RPMI7951 (cell line): ENCODE measurements at places on chromosomes 6 and 20. TPM values are rescaled to one million over a fixed set of nuclear protein-coding genes. Genes with fewer than 3 reads are reported as not detected.

- no peak for DNase-seq
Observed at GRCh38 chr20:37296371-37296770, 6.9 kb downstream of the MANBAL start.

DNA sequence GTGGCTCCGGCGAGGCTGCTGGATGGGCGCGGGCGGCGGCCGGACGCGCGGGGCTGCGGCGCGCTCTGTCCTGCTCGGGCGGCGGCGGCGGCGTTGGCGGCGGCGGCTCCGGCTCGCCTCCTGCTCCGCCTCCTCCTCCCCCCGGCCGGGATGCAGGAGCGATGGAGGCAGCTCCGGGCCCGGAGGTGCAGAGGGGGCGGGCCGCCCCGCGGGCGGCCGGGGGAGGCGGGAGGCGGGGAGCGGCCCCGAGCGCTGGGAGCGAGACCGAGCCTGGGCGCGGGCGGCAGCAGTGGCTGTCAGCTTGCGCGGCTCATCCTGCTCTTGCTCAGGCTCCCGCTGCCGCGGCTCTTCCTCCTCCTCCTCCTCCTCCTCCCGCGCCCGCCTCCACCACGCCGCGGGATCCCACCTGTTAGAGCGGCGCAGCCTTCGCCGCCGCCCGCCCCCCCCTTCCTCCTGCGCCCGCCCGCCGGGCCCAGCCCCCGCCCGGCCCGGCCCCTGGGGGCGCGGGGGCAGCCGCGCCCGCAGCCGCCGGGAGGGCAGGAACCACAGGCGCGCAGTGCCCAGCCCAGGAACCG lies at the start of gene NOL4L:
Gene NOL4L (minus strand): TSS at position 323 of the 575 bp plus-strand sequence. CDS start 443 bp downstream, outside the sequence.
- peak; percentile 28 for DNase-seq

- DNase-seq, result peak; percentile 34
Observed at GRCh38 chr20:49446808-49447207, 35.7 kb downstream of the KCNB1 start.

GRCh38 chr20:10508468-10509251 lies 73.6 kb downstream of the SLX4IP start:
- DNase-seq, result peak; percentile 64

- no peak for DNase-seq
Observed at GRCh38 chr20:37827605-37828004, 75.3 kb upstream of the VSTM2L start.

GRCh38 chr6:33128318-33128717 lies 52.5 kb downstream of the HLA-DPB1 start:
- DNase-seq, result no peak

GRCh38 chr6:36642913-36643817 lies 35.3 kb upstream of the CDKN1A start:
- peak; percentile 89 for DNase-seq

- no peak for DNase-seq
Observed at GRCh38 chr6:158624684-158625682, 19.6 kb downstream of the DYNLT1 start.

DNA sequence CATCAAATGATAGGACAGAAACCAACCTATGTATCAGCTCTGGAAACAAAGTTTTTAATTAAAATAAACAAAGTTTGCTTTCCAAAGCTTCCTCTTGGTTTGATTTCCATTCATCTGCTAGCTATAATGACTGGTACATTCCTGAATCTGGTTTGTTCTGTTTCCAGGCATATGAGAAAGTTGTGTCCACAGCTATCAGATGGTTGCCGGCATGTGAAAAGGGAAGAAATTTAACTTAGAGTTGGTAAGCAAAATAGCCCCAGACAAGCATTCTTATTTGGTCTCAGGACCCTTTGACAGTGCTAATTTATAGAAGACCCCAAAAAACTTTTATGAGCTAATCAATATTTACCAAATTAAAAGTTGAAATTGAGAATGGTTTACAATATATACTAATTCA lies 3.8 kb upstream of the RNF146 start:
- DNase-seq, result no peak

- DNase-seq, result no peak
Observed at GRCh38 chr6:56927538-56928453, 27.1 kb upstream of the BEND6 start.

GRCh38 chr20:22499515-22500166 lies 84.7 kb downstream of the FOXA2 start:
- DNase-seq, result no peak

- DNase-seq, result no peak
Observed at GRCh38 chr6:89284963-89285735, 29.9 kb downstream of the GABRR2 start.

DNA sequence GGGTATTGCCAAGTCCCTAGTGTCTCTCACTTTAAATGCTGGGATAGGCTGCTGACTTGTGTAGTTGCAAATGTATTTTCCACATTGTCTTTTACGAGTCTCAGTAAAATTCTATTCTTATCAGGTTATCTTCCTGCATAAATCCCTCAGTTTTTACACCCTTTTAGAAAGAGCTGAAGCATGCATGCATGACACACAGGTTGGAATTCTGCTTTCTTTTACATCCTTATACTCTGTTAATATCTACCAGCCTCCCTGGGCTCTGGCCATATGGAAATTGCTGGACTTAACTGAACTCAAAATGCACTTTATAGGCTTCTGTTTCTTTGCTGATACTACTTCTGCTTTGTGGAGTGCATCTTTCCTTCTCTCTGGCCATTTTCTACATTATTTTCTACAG lies 477.4 kb downstream of the FRK start:
- no peak for DNase-seq

DNA sequence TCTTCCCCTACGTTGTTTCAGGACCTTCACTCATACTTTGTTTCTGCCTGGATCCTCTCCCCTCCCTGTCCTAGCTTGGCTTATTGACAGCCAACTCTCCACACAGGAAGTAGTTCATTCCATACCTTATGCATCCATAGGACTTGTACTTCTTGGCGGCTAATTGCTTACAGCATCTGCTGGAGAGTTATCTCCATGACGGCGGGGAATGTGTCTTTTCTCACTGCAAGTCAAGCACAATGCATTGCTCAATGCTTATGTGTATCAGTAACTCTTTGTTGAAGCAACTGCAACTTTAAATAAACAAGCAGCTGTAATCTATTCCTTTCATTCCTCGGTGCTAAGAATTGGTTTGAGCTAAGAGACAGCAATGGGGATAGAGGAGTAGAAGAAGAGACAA lies 551.3 kb upstream of the EPHA7 start:
- no peak for DNase-seq

DNA sequence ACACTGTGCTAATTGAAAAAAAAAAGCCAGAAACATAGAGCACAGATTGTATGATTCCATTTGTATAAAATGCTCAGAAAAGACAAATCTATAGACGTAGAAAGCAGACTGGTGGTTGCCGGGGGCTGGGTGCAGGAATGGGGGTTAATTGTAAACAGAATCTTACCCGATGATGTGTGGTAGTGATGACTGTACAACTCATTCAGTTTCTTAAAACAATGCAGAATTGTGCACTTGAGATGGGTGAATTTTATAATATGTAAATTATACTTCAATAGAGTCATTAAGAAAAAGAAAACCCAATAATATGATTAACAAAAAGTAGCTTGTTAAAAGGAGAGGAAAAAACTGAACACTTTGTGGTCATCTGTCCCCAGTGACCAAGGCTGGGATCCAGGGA lies 3.7 kb upstream of the MYLK4 start:
- peak; percentile 28 for DNase-seq

GRCh38 chr6:120671519-120671918 lies 662.8 kb downstream of the TBC1D32 start:
- DNase-seq, result no peak

DNA sequence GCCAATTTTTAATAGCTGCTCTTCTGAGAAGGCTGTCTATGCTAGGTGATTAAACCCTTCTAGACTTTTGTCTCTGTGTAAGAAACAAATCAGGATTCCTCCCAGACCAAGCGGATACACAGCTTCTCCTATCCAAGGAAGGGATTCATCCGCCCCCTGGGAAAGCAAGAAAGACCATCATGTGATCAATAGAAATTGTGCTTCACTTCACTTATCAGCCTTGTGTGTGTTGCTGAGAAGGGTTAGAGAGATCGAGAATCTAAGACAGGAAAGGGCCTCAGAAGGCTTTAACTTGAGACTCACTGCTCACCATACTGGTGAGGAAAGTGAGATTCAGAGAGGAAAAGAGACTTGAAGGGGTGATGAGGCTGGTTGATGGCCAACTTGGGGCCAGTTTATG lies 1.5 kb downstream of the ABCC10 start:
- peak; percentile 4 for DNase-seq

DNA sequence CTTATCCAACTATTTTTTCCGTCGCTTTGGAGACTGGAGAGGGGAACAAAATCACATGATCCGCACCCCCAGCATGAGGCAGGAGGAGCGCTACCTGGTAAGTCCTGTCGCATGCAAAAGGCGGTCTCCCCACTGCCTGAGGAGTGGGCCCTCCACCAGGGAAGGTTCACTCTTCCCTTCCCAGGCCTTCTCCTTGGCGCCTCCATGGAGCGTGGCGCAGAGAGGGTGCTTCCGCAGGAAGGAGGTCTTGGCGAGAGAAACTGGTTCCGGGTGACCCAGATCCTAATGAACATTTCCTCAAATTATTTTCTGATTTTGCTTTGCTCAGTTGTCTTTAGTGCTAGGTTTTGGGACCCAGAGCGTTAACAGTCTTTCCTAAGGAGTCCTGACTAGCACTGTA lies 217.6 kb downstream of the UST start:
- no peak for DNase-seq

- DNase-seq, result no peak
Observed at GRCh38 chr6:131040866-131041265, 22.2 kb downstream of the EPB41L2 start.

Gene LY6G6D
- not detected in 2 replicates for total RNA-seq

Gene BPIFA3
- total RNA-seq, result not detected in 2 replicates

Gene OLIG3
- total RNA-seq, result not detected in 2 replicates

Gene THEMIS
- total RNA-seq, result not detected in 2 replicates

Gene HEY2
- 0.10 and 0.36 TPM in 2 replicates for total RNA-seq

Gene HLA-DMB
- total RNA-seq, result 2.5 and 3.1 TPM in 2 replicates

Gene FOXC1
- 1.7 and 2.0 TPM in 2 replicates for total RNA-seq
